ENCODE measurements at places on chromosomes 11 and 22. TPM values are rescaled to one million over a fixed set of nuclear protein-coding genes. Genes with fewer than 3 reads are reported as not detected.

- DNase-seq = no peak
Measured at GRCh38 chr11:116871248-116871647, 33.8 kb upstream of the APOA1 start.

DNAJB7 gene
- not detected for total RNA-seq

GRCh38 chr11:20213790-20214189 lies 53.5 kb upstream of the DBX1 start:
- no peak for DNase-seq

- no peak for DNase-seq
Measured at GRCh38 chr22:36208914-36209313, 7.3 kb upstream of the APOL4 start.

DNA sequence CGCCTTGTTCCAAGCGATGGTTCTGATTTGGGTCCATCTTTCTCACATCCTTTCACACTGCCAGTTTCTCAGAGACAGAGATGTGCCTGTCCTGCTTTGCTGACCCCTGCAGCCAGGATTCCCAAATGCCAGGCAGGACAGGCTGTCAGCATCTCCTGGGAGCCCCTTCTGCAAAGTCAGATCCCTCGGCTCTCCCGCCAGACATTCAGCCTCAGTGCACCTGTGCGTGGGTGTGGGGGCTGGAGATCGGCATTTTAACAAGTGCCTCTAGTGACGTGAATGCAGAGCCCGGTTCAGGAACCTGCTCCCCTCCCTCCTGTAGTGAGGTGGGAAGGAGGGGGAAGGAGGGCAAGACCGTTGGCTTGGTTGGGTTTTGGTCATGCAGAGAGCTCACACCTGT lies 108.9 kb upstream of the FGF3 start:
- no peak for DNase-seq

DNA sequence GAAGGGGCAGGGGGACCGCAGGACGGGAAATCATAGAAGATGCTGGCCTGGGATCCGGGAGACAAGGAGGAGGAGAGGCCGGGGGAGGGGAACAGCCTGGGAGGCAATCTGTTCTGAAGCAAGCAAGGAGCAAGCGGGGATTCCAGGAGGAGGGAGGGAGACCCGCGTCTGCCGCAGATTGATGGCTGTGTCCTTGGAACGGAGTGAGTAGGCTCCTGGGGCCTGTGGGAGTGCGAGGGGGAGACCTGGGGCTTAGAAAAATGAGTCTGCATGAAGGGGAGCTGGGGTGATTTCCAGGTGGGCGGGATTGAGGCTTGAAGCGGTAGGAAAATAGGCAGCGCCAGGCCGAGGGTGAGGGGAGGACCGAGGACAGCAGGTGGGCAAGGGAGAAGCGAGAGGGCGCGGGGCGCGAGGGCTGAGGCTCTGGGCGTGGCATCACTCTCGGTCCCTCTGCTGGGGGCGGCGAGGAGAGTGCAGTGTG lies 1.6 kb upstream of the LRRC55 start:
- DNase-seq = no peak

DNA sequence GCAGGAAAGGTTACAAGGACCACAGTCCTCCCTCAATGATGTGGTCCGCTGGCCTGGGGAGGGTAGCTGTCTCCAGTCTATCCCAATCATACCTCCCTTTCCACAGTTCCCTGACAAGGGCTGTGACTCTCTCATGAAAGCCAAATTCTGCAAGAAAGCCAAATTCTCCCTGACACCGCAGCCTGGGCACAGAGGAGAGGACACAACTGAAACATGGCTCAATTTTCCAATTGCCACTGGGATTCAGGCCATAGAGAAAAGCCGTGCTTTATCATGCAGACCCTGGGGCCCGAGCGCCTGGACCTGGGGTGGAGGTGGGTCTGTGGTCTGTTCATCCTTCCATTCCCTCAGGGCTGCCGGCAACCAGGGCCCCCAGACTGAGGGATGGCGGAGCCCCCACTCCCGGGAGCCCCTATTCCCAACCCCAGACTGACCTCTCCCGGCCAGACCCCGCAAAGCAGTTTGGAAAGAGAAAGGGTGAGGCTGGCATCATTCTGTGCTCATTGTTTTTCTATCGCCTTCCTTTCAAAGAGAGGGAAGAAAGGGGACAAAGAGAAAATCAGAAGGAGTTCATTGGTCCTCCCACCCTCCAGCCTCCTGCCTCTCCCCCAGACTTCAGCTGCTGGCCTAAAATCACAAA lies 239.5 kb downstream of the BUD13 start:
- DNase-seq = no peak

CASP5 gene
- total RNA-seq = not detected

DNA sequence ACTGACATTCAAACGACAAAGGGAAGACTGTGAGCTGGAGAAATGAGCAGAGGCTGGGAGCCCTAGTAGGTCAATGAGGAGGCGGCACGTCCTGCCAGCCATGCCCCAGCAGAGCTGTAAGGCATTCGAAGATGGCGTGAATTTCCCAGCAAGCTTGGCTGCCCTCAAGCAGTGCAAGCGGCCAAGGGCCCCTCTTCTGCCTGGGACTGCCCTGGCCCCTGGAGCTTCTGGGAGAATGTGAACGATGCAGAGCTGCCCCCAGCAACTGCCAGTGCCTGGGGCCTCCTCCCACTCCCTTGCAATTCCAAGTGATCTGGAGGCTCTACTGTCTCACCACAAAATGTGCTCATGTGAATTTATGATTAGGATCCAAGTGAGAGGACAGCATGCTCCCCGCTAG lies 4.3 kb downstream of the PPM1F start:
- no peak for DNase-seq

GCAT gene
- 24.5 TPM for total RNA-seq

THRSP gene
- not detected for total RNA-seq

- no peak for DNase-seq
Measured at GRCh38 chr11:45678976-45679375, 13.6 kb upstream of the CHST1 start.

DNA sequence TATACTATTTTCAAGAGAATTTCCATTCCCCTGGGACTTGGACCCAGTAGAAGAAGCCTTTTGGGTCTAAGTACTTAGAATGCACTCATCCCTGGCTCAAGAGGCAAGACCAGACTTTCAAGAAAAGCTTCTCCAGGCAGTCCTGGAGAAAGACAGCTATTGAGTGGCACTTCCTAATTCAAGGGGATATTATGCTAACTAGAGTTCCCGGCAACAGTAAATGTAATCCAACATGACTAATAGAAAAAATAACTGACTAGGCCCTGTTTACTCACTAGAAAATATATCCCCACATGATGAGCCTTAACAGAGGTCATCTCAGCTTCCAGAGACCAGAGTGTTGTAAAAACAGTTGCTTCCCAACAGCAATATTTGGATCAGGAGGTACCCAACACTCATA lies 47.2 kb upstream of the AKIP1 start:
- no peak for DNase-seq

PANX2 gene
- total RNA-seq = 5.4 TPM

DNA sequence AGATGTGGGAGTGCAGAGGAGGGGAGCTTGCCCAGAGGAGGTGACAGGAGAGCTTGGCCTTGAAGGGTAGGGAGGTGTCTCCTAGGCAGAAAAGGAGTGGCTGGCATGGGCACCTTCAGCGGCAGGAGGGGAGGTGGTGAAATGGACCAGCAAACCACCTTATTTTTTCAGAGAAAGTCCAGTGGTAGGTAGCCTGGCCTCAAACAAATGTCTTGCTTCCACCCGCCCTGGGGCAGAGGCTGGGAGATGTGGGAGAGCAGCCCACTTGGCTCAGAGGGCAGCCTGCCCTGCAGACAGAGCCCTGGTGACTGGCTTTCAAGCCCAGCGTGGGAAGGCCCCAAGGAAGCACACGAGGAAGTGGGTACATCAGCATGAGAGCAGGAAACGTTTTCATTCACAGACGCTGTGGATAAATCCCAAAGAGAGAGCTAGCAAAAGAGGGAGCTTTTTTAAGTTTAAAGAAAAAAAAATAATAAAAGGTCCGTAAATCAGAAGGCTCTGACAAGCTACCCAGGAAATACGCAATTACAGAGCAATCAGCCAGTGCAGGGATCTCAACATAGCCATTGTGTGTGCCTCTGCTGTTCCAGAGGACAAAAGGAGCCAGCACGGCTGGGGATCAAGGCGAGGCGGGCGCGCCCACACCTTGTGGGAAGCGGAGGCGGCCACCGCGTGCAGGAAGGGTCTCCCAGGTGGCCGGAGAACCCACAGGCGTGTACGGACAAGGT lies 238.7 kb upstream of the PLET1 start:
- DNase-seq = no peak

DGKZ gene
- total RNA-seq = 84.4 TPM

- no peak for DNase-seq
Measured at GRCh38 chr11:74570266-74571061, 21.9 kb upstream of the POLD3 start.

GRCh38 chr11:16421826-16422225 lies 65.5 kb upstream of the SOX6 start:
- no peak for DNase-seq

MRGPRD gene
- not detected for total RNA-seq

DNA sequence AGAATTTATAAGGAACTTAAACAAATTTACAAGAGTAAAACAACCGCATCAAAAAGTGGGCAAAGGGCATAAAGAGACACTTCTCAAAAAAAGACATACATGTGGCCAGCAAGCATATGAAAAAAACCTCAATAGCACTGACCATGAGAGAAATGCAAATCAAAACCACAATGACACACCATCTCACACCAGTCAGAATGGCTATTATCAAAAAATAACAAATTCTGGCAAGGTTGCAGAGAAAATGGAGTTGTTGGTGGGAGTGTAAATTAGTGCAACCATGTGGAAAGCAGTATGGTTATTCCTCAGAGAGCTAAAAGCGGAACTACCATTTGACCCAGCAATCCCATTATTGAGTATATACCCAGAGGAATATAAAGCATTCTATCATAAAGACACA lies 866.8 kb upstream of the TENM4 start:
- no peak for DNase-seq

ABCC8 gene
- total RNA-seq = 2.6 TPM

OR6A2 gene
- 0.10 TPM for total RNA-seq

- no peak for DNase-seq
Measured at GRCh38 chr11:47506795-47507562, 46.0 kb downstream of the CELF1 start.

GRCh38 chr11:31582697-31583096 lies 73.1 kb downstream of the ELP4 start:
- DNase-seq = no peak

CD3G gene
- not detected for total RNA-seq

All from H1 (cell line).